ENCODE measurements at places on chromosomes 5 and 9. TPM values are rescaled to one million over a fixed set of nuclear protein-coding genes. Genes with fewer than 3 reads are reported as not detected.

DNA sequence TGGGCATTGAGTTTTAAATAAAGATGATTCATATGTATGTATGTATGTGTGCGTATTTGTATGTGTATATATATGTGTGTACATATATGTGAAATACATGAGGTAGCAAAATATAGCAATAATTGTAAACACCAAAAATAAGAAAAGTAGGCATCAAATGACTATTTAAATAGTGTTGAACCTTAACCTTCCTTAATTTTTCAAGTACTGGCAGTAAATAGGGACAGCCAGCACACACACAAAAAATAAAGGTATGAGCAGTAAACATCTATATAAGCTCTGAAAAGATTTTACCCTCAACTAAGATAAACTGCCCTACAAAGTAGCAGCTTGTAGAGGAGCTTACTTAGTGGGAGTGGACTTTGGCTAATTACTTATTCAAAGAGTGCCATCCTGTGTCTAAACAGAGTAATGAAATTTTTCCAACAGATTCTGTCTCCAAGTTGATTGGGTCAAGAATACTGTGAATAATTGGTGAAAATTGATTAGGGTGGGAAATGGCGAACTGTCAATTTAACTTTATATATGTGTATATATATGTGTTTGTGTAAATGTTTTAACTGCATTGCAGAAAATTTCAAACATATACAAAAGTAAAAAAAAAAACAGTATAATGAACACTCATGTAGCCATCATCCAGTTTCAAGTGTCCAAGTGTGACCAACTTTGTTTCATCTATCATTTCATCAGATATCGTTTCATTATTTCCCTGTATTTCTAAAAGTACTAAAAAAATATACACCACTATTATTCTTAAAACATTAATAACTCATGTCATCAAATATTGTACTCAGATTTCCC lies 2.0 kb upstream of the ADAMTS6 start:
- DNase-seq = no peak
- H3K4me1 ChIP-seq = peaks cover 17% of the 10 kb centered on the region
- H3K27me3 ChIP-seq = no peaks in the 10 kb centered on the region
- H3K27ac ChIP-seq = peak overlapping the region; percentile 91
- no peaks in the 10 kb centered on the region for H3K36me3 ChIP-seq
- peak overlapping the region; percentile 45 for H3K4me3 ChIP-seq

DNA sequence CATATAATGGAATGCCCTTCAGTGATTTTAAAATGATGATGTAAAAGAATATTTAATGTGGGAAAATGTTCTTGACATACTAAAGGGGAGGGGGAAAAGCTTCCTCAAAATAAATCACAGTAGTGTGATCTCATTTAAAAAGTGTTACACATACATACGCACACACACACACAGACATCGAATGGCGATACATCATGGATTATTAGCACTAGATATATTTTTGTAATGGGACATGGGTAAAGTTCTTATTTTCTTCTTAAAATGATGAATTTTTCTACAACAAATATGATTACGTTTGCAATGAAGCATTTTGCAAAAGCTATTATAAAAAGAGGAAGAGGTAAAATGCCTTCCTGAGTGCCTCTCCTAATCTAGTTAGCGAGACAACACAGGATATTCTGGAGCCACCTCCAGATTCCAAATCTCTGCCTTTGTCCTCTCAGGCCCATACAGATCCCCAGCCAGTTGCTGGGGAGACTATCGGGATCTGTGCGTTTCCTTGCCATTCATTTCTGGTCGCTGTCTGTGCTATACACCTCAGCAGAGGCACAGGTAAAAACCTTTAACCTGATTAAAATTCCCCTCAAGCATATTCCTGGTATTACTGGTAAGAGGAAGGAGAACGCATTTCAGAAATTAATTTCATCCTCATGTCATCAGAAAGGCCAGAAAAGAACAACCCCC lies 69.6 kb downstream of the SLC28A3 start:
- DNase-seq = no peak
- no peaks in the 10 kb centered on the region for H3K4me1 ChIP-seq
- peak overlapping the region; percentile 33 for H3K4me3 ChIP-seq
- H3K36me3 ChIP-seq = no peaks in the 10 kb centered on the region
- no peaks in the 10 kb centered on the region for H3K27me3 ChIP-seq

GRCh38 chr9:125839317-125839716 lies 92.1 kb downstream of the PBX3 start:
- no peaks in the 10 kb centered on the region for H3K36me3 ChIP-seq
- no peak for DNase-seq

- H3K36me3 ChIP-seq = no peaks in the 10 kb centered on the region
- DNase-seq = no peak
- H3K4me1 ChIP-seq = no peaks in the 10 kb centered on the region
These were observed 186.7 kb downstream of the TMEM38B start for GRCh38 chr9:105881021-105881420.

GRCh38 chr5:153626836-153627235 lies 136.4 kb downstream of the GRIA1 start:
- no peak overlapping the region for H3K27ac ChIP-seq
- H3K27me3 ChIP-seq = no peaks in the 10 kb centered on the region
- no peaks in the 10 kb centered on the region for H3K36me3 ChIP-seq
- H3K4me3 ChIP-seq = no peak overlapping the region
- H3K4me1 ChIP-seq = peaks cover 14% of the 10 kb centered on the region
- no peak for DNase-seq

GRCh38 chr5:6056280-6056679 lies 322.1 kb downstream of the MED10 start:
- no peak overlapping the region for H3K4me3 ChIP-seq
- peak; percentile 54 for DNase-seq
- no peaks in the 10 kb centered on the region for H3K36me3 ChIP-seq
- no peaks in the 10 kb centered on the region for H3K4me1 ChIP-seq
- no peaks in the 10 kb centered on the region for H3K27me3 ChIP-seq
- H3K27ac ChIP-seq = no peak overlapping the region

DNA sequence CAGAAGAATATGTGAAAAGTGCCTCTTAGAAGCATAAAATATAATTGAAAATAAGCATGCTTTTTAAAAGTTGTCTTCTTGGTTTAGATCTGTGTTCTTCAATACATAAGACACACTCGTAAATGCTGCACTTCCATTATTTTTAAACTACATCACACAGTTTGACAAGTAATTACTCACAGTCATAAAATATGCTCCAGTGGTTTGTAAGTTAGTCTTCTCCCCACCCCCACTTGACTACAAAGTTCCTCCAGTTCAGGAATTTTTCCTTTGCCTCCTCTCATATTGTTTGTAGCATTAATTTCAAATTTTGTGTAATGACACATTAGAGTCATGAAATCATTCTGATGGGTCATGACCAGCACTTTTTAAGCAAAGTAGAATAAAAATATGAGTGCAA lies 60.3 kb upstream of the PTGER4 start:
- no peaks in the 10 kb centered on the region for H3K4me1 ChIP-seq
- H3K27ac ChIP-seq = no peak overlapping the region

- H3K4me1 ChIP-seq = no peaks in the 10 kb centered on the region
- no peak overlapping the region for H3K4me3 ChIP-seq
- no peak for DNase-seq
- H3K27ac ChIP-seq = no peak overlapping the region
- H3K36me3 ChIP-seq = no peaks in the 10 kb centered on the region
These were observed 8.0 kb downstream of the SPOCK1 start for GRCh38 chr5:137491121-137491520.

GRCh38 chr5:154791535-154791934 lies 36.4 kb downstream of the LARP1 start:
- H3K36me3 ChIP-seq = peaks cover 44% of the 10 kb centered on the region
- H3K4me3 ChIP-seq = no peak overlapping the region
- H3K27me3 ChIP-seq = no peaks in the 10 kb centered on the region
- no peak overlapping the region for H3K27ac ChIP-seq
- H3K4me1 ChIP-seq = peaks cover 23% of the 10 kb centered on the region
- DNase-seq = no peak

DNA sequence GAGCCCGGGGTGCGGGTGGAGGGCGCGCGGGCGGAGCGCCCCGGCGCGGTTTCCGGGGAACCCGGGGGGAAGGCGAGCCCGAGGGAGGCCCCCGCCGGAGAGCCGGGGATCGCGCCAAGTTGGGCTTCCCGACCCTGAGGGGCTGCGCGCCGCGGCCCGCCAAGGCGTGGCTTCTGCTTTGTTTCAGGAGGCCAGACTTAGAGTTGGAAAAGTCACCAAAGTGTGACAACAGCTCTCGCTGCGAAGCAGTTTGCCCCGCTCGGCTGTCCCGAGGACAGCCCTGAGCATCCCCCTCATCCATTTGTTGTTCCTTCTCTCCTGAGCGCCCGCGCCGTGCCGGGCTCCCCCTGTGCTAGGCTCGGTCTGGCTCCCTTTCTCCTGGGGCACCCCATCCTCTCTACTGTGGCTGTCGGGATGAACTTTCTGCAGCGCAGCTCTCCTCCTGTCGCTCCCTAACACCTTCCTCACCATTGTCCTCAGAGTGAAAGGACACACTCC lies 410 bp downstream of the GLIPR2 start:
- DNase-seq = no peak
- H3K36me3 ChIP-seq = no peaks in the 10 kb centered on the region
- peak overlapping the region; percentile 83 for H3K4me3 ChIP-seq
- no peaks in the 10 kb centered on the region for H3K27me3 ChIP-seq

SLC25A2 gene
- total RNA-seq = not detected

IRX4 gene
- 26.8 TPM for total RNA-seq

HEXB gene
- total RNA-seq = 118 TPM

ATP10B gene
- total RNA-seq = 9.1 TPM

SLC36A2 gene
- not detected for total RNA-seq

UBAP1 gene
- 43.0 TPM for total RNA-seq
